ENCODE measurements at places on chromosomes 2 and 18.

DNA sequence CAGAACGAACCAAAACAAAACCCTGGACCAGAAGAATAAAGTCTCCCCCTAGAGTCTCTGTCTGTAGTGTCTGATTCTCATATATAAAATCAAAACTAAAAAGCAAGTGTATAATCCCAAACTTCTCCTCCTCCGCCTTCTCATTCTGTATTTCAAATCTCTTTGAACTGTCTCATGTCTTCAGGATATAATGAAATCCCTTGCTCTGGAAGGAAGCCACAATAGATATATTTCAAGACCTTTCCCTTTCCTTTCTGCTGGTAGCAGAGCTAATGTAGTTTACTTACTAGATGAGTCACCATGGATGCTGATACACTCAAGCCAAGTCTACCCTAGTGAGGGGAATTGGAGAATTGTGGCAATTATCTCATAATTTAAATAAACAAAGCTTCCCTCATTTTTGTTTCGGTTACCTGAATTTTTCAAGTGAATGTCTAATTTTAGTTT, 33.5 kb upstream of the CCDC93 start:
- DNase-seq: no peak

DNA sequence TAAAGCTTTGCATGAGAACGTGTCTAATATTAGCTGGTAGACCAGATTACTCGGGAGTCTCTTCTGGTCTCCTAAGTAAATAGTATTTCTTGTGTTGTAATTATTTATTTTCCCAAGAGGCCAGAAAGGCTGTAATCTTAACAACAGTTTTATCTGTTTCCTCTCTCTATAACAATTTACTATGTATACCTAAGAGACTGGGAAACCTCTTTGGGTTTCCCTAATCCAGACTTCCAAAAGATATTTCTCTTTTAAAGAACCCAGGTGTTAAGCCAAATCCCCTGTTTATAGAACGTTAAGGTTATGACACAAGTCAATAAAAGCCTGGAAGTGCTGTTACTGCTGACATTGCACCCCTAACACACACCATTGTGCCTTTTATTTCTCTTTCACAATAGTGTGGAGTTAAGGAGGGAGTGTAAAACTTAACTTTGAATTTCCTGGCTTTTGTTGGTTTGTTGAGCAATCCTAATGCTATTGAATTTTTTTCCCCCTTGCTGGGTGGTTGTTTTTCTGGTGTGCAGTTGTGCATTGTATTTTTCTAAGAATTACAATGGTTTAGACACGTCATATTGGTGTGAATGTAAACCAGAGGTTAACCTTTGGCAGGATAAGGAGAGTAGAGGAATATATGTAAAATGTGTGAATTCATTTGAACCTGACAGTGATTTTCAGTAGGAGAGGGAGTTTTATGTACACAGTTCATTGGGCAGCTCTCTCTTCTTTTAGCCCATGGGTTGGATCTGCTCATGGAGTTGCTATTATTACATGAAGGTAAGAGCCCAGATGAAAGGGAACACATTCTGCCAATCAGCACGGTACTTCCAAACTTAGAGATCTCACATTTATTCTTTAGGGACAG, 192.8 kb downstream of the MTX2 start:
- DNase-seq: no peak

DNA sequence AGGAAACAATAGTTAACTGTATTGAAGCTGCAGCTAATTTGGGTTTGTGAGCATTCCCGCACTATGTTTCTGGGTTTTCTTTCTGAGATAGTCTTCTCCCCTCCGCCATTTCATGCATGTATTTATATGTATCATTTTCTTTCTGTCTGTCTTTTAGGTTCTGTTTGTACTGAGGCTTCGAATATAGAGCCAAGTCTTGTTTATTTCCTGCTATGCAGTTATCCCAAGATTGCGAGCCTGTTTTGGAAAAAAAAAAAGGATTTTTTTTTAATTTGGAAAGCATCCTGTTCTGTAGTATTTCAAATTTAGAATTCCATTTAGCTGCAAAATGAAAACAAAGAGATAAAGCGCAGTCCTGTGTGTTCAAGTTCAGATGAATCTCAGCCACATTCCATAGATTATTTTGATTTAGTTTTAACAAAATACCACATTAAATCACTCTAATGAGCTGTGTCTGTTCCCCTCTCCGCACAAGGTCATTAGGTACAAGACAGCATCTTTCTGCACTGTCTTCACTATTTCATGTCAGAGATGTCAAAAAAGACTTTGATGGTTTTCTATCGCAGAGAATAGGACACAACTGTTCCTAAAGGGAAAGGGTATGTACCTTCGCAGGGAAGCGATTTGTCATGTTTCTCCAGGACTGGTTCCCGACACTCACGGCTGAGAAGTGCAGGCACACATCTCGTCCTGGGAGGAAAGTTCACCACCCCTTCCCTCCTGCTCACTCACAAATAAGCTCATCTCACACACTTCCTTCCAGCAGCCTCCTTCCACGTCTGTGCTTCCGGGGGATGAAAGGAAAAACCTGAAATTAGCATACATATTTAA, 443.4 kb downstream of the ZNF516 start:
- DNase-seq: no peak

DNA sequence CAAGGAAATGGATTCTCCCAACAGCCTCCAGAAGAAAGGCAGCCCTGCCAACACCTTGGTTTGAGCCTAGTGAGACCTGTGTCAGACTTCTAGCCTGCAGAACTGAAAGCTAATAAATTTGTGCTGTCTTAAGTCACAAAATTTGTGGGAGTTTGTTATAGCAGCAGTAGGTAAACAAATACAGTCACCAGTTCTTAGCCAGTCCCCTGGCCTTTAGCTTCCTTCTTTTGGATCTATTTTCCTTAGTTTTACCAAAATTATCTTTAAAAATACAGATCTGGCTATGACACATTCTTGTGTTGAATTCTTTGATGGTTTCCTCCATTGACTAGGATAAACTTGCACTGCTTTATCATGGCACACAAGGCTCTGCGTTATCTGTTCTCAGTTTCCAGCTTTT, 697.9 kb upstream of the FANCL start:
- DNase-seq: no peak

DNA sequence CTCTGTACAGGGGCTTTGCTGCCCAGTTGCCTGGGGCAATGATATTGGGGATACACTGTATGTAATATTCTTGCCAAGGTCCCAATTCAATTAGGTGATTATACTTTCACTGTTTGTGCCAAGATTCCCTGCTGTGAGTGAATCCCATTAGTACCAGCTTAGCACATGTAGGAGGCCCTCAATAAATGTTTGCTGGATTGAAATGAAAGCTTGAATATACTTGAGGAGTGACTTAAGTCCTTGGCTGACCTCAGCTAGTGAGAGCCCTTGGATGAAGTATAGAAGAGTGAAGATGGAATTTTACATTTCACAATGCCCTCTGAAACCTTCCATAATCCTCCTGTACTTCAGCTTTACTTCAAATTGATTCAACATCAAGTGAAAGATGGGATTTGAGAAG, 102.9 kb downstream of the GATA6 start:
- no peak for DNase-seq

GRCh38 chr2:235614176-235614860, 120.5 kb downstream of the AGAP1 start:
- no peak for DNase-seq

DNA sequence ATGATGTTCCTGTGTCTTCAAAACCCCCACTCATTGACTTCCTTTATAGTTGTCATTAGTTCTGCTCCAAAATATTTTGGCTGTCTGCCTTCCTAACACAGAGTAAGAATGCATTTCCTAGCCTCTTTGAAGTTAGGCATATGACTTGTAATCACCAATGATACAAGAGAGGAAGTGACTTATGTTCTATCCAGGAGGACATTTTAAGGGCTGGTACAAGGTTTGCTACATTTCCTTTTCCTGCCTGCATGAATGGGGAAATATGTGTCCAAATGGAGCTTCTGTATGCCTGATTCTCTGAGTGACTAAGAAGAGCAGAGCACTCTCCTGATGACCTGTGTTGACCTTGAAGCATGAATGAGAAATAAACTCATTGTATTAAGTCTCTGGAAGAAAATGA, 115.1 kb downstream of the PLCL1 start:
- no peak for DNase-seq
